ENCODE measurements at places on chromosomes 7 and 10. TPM values are rescaled to one million over a fixed set of nuclear protein-coding genes. Genes with fewer than 3 reads are reported as not detected.

The TDRD1 gene
- total RNA-seq = not detected

- DNase-seq = no peak
Measured at GRCh38 chr7:104327938-104328295, 486 bp upstream of the LHFPL3 start.

DNA sequence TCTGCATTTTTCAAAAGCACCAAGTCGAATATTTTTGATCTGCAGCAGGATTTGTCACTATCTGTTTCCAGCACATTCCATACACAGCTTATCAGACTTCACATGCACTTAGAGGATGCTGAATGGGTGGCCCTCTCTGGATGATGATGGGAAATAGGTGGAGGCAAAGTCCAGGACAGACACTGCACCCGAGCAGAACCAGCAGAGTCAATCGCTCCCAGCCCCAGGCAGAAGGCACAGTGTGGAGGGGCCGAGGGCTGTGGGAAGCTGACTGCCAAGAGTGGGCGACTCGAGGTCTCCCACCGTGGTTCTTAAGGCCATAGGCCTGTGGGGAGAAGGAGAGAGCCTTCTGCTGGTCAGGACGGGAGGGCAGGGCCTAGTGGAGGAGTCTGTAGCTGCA lies 490.2 kb upstream of the MGMT start:
- no peak for DNase-seq

The TFR2 gene
- total RNA-seq = 25.0 TPM

DNA sequence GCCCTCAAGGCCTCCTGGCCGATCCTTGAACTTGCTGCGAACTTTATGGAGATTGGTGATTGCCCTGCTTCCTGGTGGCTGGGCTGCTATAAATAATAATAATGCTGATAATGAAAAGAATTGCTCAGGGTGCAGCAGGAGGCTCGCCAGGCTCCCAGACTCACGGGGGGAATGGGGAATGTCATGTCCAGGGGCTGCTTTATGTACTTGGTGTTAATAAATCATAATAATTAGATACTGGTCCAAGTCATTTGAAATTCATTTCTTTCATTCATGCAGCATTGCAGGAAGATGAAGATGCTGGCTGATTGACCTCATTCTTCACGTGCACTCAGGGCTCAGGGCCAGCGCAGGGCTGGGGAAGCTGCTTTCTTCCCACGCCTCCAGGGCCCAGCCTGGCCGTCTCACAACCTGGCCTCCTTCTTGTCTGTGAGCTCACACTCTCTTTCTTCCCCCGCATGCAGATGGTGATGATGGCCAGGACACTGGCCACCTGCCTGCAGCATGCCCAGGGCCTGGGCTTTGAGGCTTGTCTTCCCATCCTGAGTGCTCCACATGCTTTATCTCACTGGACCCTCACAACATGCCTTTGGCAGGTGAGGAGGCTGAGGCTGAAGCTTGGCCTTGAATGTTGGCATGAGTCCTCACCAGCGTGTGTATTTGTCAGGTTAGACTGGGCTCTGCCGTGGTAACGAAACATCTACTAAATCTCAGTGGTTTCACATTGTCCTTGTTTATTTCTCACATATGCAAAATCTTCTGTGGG lies 138.4 kb upstream of the TNS3 start:
- DNase-seq = peak; percentile 36

The EBLN1 gene
- not detected for total RNA-seq

DNA sequence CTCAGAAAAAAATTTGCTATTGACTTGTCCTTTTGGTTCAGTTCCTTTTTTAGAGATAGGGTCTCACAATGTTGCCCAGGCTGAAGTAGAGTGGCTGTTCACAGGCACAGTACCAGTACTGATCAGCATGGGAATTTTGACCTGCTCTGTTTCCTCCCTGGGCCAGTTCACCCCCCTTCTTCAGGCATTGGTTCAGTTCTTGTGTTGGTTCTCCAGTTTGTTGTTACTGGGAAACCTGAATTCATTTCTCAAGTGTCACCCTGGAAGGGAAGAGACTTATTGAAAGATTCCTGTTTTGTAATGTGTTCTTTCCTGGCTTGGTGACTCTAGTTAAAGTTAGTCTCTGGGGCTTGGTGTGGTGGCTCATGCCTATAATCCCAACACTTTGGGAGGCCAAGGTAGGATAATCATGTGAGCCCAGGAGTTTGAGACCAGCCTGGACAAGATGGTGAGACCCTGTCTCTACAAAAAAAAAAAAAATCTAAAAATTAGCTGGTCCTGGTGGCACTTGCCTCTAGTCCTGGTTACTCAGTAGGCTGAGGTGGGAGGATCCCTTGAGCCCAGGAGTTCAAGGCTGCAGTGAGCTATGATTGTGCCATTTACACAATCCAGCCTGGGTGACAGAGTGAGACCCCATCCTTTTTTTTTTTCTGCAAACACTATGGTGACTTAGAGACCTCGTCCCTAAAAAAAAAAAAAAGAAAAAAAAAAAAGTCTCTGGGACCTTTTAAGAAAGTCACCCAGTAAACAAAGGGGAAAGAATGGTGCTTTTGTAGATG lies 52.7 kb downstream of the CNNM2 start:
- DNase-seq = no peak

The HMX3 gene
- total RNA-seq = not detected

GRCh38 chr7:149853157-149853556 lies 15.0 kb downstream of the ZNF862 start:
- DNase-seq = no peak

GRCh38 chr10:61812052-61812721 lies 89.3 kb upstream of the ARID5B start:
- no peak for DNase-seq

DNA sequence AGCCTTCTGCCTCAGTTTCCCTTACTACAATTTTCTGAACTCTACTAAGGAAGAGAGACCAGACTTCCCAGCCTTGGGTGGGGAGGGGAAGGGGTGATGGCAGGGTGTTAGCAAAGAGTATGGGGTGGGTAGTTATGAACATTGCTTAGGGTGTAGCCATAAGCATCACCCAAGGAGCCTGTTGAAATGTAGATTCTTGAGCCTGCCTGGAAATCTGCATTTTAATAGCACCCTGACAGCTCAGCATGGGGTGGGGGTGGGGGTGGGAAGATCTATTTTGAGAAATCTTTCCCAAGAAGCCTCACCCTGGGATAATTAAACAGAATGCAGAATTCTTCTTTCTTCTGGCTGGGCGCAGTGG lies 164.8 kb downstream of the NRF1 start:
- no peak for DNase-seq

GRCh38 chr7:1193593-1194424 lies 33.8 kb upstream of the ZFAND2A start:
- peak; percentile 27 for DNase-seq

The PPP1R9A gene
- total RNA-seq = not detected

The FAM13C gene
- not detected for total RNA-seq

The UBE3C gene
- total RNA-seq = 66.1 TPM

DNA sequence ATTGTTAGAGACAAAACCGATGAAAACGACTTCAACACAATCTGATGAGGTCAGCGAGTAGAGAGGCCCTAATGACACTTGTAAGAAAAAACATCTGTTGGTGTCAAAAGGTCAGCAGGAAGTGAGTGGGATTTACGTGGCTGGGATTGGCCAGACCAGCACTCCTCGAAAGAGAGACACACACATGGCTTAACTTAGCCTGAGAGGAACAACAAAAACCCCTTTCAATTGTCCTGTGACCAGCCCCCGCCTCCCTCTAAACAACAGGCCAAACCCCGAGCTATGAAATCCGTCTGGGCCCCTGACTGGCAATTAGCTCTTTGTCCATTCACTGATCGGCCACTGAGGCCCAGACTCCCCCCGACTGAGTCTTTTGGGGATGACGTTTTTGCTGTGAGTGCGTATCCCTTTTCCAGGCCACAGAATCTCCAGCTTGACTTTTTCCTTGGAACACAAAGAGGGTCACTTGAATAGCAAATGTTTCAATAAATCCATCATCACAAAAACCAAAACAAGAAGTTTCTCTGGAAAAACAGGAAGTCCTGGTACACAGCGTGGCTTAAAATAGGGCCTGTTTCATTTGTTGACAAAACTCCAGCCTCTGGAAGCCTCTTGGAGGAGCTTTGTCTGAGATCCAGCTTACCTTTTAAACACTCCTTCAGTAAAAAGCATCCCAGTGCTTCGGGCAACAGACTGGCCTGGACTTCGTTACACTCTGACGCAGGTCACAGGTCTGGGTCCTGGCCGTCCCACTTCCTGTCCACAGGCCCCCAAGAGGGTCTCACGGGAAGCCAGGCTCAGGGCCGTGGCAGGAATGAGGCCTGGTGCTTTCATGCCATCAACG lies 103.0 kb downstream of the CTBP2 start:
- peak; percentile 20 for DNase-seq

The LIPN gene
- not detected for total RNA-seq
